ENCODE measurements at places on chromosomes 2 and 18.

GRCh38 chr2:15863494-15864175 is 76.7 kb upstream of the MYCN start:
- no peak for DNase-seq

- DNase-seq = no peak
These were observed 150.6 kb upstream of the GALNT5 start for GRCh38 chr2:157106950-157107349.

- no peak for DNase-seq
These were observed 20.0 kb downstream of the SETBP1 start for GRCh38 chr18:44700652-44701051.

- no peak for DNase-seq
These were observed 95.2 kb upstream of the BOD1L2 start for GRCh38 chr18:57051657-57052044.
